ENCODE measurements at places on chromosomes 2 and 18. TPM values are rescaled to one million over a fixed set of nuclear protein-coding genes. Genes with fewer than 3 reads are reported as not detected.

GRCh38 chr2:40147360-40147759 is 304.5 kb downstream of the SLC8A1 start:
- DNase-seq = no peak

DNA sequence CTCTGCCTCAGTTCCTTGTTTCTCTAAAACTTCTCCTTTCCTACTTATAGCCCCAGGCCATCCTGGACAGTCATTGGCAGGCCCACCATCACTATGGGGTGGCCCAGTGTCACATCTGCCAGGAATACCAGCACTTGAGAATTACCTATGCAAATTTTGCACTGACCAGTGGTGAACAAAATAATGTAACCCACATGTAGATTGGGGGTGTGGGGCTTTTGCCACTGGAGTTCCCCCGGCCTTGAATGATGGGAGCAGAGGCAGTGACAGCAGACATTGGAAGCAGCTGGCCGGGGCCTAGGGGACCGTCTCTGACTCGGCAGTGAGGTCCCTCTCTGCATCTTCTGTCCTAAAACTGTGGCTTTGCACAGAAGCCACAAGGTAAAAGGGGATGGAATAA is 24.9 kb upstream of the DNMT3A start:
- DNase-seq = no peak

SH3RF3 gene
- not detected for total RNA-seq

ABI2 gene
- 75.6 TPM for total RNA-seq

DNA sequence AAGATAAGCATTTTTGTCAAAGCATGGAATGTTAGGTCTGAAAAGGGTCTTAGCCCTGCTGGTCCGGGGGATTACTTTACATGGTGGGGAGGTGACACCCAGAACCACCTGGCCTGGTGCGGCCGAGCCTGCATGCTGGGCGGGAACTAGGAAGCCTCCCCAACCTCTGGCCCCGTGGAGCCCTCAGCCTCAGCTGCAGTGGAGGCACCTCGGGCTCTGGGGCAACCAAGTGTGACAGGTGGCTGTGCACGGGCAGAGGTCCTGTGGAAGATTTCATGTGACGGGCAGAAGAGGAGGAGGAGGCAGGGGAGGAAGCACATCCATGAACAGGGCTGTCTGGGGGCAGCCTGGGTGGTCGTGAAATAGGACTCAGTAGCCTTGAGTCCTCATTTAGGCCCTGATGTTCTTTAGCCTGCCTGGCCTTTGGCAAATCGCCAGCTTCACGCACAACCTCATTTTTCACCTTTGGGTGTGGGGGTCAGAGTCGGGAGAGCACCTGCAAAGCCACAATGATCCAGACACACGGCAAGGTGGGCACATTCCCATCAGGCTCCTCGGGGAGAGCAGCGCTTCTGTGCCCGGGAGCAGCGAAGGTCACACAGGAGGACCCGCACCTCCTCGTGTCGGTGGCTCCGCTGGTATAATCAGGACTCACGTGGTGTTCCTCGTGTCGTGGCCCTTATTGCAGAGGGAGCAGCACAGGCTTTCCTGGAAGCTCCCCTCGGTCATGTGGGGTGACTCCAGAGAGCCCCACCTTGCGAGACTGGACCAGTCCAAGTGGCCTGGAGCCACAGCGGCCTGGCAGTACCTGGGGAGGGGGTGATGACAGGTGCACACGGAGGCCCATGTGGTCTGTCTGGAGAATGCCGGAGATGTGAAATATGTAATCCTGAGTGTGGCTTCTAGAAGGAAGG is 13.9 kb downstream of the CNDP2 start:
- DNase-seq = no peak

DNA sequence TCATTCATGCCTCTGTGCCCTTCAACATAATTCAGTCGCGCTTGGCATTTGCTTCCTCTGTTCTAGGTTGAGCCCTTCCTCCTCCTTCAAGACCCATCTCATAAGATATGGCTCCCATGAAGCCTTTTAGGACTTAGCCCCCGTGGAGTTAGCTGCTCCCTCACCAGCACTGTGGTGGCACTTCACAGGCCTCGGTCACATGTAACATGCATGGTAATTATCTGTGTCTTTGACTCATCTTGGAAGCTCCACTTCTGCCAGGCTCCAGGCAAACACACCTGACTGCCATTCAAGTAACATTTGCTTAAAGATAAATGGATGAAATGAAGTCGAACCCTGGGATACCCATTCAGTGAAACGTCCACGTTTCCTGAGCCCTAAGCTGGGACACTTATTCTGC is 484.7 kb downstream of the EIPR1 start:
- DNase-seq = no peak

DNA sequence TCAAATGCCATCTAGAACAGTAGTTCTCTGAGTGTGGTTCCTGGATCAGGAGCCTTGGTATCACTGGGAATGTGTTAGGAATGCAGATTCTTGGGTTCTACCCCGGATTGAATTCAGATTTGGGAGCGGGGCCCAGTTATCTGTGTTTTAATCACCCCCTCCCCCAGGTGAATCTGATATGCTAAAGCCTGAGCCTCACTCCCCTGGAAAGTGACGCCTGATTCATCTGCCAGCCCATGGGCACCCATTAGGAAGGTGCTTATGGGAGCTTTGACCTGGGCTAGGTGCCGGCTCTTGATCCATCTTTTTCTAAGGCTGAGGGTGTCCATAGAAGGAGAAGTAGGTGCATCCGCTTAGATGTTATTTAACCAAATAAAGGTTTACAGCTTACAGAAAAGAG is 199.4 kb downstream of the NEDD4L start:
- no peak for DNase-seq

GRCh38 chr18:45512363-45512953 is 102.8 kb upstream of the SLC14A2 start:
- DNase-seq = no peak

- DNase-seq = no peak
Observed at GRCh38 chr2:73009177-73009839, 62.2 kb downstream of the SFXN5 start.

STARD6 gene
- not detected for total RNA-seq

MAB21L4 gene
- not detected for total RNA-seq

RBMS1 gene
- total RNA-seq = 17.6 TPM

DNA sequence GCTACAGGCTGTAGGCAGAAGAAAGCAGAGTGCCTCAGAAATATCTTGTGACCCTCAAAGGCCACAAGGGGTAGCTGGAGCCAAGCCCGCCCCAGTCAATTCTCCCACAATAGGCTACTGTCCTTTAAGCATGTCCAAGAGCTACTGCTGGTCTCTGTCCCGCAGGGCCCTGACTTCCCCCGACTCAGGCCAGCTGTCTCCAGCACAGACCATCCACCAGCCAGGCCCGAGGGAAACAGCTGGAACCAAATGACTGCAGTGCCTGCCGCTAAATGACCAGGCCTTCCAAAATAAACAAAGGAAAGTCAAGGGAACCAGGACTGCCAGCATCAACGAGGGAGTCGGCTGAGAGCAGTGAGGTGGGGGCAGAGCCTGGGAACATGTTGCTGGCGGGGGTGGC is 36.7 kb downstream of the MCFD2 start:
- no peak for DNase-seq

UGT1A6 gene
- total RNA-seq = not detected

HES6 gene
- total RNA-seq = 47.8 TPM

DPP10 gene
- not detected for total RNA-seq

DNA sequence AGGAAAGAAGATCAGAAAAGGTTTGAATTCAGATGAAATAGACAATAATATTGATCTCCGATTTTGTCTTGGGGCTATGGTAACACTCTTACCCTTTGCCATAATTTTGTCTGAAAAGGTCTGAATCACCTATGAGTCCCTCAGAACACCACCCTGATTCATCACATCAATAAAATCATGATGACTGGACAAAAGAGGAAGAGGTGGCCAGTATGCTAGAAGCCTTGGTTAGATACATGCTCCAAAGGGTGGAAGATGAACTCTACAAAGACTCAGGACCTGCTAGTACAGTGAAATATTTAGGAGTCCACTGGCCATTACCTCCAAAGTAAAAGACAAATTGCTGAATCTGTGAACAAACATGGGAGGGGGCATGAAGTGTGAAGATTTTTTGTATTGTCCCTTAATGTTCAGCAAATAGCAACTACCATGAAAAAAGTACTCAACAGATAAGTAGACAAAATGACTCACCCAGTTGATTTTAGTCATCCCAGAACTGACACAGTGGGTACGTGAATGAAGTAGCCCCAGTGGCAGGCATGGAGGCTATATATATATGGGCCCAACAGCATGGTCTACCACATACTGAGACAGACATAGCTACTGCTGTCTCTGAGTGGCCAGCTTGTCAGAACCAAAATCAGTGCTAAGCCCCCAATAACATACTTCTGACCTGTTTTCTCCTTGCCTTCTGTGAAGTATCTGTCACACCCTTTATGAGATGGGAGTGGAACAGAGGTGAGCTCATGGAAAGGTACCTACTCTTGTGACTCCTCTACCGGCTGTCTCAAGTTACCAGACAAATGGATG is 36.5 kb upstream of the GLS start:
- DNase-seq = peak; percentile 85

DNA sequence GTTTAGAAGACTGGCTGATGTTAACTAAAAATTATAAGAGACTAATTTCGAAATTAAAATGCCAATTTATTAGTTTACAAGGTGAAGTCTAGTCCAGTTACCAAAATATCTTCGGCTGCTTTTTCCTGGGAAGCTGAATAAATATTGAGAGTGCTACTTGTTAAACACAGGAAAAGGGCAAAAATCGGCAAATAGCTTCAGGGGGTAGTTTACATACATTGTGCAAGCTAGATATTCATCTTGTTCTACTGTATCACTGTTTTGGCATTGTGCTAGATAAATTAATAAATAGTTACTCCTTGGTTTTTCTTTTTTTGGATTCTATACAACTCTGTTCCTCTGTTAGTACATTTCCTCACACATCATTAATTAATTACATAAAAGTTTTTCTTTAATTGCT is 29.3 kb downstream of the NHEJ1 start:
- no peak for DNase-seq

GRCh38 chr2:45892425-45892745 is 240.9 kb downstream of the PRKCE start:
- no peak for DNase-seq

GRCh38 chr2:121376535-121377250 is 91.7 kb upstream of the TFCP2L1 start:
- DNase-seq = no peak

DYSF gene
- total RNA-seq = 0.89 TPM

DNA sequence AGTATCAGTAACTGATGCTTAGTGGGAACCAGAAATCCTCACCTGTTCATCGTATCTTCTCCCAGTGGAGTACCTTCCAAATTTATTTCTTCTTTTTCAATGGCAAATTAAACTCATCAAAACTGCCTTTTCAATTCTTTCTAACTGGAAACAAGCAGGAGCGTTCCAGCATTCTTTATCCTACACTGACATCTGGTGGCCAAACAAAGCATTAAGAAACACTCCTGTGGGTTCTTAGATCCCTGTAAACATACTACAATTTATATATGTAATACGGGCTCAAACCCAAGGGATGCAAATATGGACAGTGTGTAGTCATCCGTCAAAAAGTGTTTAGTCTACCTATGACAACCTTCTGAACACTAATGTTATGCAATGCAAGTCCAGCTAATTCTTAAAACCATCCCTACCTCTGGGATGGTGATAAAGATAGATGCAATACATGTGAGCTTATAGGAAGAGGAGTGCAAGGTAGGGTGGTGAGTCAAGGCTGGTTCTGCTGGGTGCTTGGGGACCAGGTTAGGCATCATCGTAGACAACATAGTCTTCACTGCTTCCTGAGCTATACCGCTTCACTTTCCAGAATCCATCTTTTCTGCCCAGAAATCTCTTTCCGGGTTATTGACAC is 375.0 kb downstream of the CTNNA2 start:
- DNase-seq = peak; percentile 31

GRCh38 chr2:68103030-68103708 is 40.4 kb upstream of the C1D start:
- no peak for DNase-seq

Data from HCT116 (cell line).